AG04450 (cell line): ENCODE measurements at places on chromosomes 6 and 20.

GRCh38 chr6:88574031-88574430, 389.4 kb downstream of the RNGTT start:
- no peak for DNase-seq

DNA sequence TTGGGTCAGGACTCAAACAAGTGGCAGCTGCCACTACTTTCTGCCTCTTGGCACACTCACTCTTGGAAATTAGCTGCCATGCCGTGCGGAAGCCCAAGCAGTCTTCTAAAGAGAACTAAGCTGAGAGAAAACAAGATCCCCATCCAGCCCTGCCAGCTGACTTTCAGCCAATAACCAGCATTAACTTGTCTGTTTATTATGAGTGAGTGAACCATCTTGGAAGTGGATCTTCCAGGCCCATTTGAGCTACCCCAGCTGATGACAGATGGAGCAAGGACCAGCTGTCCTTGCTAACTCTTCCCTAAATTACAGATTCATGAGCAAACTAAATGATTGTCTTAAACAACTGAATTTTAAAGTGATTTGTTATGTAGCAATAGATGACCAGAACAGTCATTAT, 73.9 kb upstream of the RBM24 start:
- peak; percentile 23 for DNase-seq

DNA sequence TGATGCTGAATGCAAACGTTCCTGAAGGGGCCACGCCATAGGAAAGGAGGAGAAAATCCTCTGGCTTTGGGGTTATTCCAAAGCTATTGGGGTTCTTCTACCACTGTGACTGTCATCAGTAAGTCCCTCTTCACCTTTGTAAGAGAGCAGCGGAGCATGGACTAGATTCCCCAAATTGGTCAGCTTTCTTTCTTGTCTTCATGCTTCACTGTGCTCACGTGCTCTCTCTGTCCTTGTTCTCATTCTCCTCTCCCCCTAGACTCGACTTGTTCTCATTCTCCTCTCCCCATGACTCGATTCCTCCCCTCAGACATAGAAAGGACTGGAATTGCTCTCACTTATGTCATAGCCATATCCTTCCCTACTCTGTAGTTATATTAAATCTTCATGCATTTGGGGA, 54.8 kb upstream of the ADGRG6 start:
- no peak for DNase-seq

DNA sequence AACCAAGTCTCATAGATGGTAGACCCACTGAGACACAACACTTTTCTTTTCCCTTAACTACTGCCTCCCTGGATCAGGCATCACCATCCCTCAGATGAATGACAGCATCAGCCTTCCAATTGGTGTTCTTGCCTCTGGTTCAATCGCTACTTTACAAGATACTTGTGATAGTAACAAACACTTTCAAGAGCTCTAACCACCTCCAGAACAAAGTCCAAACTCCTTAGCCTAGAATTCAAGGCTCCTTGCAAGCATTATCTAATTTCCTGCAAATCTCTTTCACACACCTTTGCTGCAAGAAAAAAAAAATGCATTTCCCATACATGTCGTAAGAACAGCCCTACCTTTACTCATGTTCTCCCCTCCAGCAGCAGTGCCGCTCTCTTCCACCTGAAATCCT, 33.1 kb downstream of the RALGAPA2 start:
- no peak for DNase-seq

DNA sequence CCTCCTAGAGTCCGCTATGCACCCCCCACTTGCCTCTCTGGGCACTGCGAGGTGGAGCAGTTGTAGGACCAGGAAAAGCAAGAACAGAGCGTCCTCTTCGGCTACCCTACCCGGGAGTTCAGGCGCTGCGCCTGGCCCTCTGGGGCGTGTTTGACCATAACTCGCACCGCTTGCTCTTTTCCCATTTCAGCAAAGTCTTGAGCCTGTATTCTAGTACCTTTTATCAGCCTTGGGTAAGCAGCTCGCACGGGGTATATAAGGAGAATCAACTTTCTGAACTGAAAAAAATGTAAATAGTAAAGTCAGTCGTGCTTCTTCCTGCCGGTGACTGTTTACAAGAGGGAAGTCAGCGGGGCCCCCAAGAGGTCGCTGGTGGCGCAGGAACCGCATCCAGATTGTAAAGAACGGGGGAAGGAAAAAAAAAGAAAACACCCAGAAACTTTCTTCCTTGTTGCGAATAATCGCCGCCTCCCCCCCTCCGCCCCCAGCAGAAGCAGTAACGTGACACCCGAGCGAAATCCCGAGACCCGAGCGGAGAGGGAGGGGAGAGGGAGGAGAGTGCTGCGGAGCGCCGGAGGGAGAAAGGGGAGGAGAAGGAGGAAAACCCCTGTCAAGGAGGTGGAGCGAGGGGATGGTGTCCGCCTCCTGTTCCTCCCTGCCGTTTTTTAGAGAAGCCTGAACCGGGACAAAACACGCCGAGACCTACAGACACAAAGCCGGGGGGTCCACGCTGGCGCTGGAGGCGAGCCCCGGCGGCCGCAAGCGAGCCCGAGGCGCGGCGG, at the start of gene UST:
TSS of gene UST (plus strand) at position 668 of the 782 bp plus-strand sequence. CDS start 401 bp downstream, outside the sequence.
- DNase-seq = peak; percentile 92

DNA sequence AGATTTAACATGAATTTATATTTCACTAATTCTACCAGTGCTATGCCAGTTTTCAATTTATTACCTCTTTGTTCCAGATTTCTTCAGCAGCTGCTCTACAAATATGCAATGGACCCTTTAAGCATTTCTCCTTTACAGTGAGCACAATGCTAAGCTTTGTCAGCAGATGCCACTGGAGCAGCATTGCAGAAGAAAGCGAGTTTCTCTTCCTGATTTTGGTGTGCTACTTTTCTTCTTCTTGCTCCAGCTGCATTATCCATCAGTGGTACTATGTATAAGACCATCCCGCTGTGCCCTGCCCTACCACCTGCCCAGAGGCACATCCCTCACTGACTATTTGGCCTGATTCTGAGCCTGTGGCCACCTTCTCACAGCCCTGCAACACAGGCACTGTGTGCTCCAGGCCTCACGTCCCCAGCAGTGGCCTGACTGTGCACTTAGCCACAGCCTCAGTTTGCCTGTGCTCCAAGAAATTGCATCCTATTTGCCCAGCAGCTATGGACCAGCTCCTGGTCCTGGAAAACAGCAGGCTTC, 84.1 kb downstream of the TNFAIP3 start:
- no peak for DNase-seq

- no peak for DNase-seq
These were observed 32.3 kb downstream of the SYNJ2 start for GRCh38 chr6:158013904-158014504.

DNA sequence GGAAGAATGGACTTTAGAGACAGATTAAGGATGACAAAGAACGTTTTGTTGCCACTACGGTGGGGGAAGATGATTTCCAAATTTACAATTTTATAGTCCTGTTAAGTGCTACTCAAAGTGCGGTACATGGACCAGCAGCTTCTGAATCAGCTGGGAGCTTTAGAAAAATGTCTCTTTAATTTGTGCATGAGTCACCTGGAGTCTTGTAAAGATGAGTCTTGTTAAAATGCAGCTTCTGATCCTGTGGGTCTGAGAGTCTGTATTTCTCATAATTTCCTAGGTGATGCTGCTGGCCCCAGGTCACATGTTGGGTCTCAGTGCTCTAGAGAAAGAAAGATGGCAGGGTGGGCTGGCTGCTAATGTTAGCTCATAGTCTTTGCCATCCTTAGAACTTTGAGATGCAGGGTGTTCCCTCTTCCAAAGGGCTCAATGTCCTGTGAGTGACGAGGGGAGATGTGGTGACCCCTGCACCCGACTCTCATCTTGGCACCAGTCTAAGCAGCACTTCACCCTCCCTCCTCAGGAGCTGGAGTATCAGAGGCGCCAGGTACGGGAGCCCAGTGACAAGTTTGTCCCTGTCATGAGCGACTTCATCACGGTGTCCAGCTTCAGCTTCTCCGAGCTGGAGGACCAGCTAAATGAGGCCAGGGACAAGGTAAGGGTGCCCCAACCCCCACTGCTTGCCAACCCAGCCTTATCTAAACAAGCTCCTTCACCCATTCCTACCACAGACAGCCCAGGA, 34.5 kb downstream of the MOCS1 start:
- no peak for DNase-seq

DNA sequence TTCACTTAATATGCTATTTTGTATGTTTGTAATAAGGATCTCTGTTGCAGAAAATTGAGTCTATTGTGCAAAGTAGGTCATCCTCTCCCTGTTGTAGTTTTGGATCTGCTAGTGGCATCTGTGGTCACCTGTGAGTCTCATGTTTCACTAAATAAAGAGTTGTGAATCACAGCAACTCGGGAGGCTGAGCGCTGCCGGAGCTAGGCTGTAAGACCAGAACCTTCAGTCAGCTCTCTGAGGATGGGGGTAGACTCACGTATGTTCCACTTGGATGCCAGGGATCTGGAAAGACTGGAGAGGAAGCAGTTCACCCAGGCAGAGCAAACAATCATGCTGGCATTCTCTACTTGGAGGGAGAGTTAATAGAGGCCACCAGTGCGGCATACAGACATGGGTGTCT, 187.3 kb upstream of the FOXA2 start:
- DNase-seq = no peak

GRCh38 chr20:9040863-9041524, 27.9 kb upstream of the PLCB4 start:
- no peak for DNase-seq

DNA sequence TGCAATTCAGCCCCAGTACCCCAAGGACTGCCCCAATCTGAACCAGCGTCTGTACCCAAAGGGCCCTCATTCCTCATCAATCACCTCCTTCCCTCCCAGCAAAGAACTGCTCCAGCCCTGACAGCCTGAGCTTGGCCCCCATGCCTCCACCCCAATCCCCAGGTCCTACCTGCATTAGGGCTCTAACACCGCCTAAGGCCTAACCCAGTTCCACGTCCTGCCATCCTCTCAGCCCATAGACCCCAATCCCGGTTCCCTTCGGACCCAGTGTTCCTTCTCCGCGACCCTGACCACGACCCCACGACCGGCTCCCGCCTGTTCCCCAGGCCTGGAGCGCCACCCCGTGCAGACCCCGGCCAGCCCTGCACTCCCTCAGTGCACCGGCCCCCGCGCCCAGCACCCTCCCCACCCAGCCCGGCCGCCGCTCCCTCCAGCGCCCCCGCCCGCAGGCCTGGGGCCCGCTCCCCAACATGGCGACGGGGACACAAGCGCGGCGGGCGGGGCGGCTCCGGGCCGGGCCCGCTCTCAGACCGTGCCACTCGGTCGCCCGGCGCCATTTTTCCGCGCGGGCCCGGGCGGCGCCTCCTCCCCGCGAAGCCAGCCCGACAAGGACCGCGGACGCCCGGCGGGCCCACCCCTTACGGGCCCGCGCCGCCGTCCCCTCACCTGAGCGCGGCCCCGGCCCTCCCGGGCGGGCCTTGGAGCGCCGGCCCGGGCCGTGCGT, 483 bp downstream of the NCOA6 start:
- no peak for DNase-seq

GRCh38 chr6:76984572-76984971, 478.7 kb downstream of the HTR1B start:
- DNase-seq = no peak

DNA sequence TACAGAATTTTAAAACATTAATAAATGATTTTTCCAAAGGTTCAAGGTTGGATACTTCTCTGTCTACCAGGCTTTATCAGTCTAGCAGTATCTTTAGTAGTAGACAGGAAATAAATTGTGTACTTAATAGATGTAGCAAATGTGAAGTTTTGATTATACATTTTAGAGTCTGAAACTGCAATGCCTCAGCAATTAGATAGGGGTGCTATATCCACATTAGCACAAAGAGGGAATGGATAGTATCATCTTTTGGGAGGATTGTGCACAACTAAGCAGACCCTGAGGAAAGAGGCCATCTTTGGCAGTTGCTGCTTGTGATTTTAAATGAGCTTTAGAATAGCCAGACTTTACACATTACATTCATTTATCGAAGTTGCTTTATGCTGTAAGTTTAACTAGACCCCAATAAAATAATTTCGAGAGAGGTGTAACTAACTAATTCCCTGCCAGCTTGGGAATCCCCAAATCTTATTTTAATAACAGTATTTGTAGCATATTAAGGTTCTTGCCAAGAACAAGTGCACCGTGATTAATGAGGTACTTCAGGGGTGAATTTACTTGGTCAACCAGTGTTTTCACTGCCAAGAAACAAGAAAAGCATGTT, 2.8 kb downstream of the KCNQ5 start:
- no peak for DNase-seq

DNA sequence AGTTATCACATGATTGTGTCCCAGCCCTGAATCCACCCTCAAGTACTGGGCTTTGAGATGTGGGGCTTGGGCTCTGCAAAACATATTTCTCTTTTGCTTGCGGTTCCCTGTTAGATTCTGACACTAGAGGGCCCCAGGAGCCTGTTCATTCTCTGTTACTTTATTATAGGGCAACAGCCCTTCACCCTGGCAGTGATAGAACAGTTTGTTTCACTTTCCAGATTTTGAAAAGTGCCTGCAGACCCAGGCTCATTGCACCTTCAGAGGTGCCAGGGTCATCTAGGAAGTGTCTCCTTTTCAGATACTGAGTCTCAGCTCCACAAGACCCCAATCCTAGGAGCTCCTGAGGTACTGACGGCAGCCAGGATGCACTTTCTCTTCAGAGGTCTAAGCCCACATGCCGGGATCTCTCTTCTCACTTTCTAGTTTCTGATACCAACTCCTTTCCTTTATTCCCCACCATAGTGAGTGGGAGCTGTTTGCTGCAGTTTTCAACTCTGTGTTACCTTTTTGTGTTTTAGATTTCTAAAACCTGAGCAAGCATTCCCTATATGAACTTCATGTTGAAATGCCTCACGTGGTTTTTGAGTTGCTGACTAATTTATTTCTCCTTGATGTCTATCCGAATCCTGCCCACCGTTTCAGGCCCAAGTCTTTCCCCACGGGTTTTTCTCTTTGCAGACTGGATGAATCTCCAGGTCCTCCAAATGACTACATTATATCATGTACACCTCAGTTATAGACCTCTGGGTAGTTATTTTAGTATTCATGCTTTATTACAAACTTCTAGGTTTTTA, 10.9 kb downstream of the ABT1 start:
- DNase-seq = peak; percentile 24

DNA sequence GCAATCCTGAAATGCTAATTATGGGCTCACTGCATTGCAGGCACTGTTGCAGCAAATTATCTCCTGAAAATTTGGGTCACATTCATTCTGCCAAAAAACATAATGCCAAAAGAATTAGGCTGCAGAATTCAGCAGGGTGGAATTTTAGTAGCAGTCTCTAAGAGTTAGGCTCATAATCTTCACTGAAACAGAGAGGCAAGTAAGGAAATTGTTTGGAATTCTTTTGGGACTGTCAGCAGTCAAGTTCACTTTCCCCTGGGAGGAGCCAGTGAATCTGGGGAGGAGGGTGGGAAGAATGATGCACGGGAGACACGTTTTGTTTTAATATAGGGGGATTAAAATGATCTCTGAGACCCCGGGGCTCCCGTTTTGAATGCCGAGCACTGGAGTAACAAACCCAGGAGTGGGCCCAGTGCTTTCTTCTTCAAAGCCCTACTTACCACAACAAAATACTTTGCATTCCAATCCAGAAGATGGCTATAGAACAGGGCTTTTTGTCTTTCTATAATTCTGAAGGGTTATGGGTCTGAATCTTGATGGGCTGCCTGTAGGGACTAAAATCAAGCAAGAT, 44.7 kb downstream of the SOBP start:
- no peak for DNase-seq

DNA sequence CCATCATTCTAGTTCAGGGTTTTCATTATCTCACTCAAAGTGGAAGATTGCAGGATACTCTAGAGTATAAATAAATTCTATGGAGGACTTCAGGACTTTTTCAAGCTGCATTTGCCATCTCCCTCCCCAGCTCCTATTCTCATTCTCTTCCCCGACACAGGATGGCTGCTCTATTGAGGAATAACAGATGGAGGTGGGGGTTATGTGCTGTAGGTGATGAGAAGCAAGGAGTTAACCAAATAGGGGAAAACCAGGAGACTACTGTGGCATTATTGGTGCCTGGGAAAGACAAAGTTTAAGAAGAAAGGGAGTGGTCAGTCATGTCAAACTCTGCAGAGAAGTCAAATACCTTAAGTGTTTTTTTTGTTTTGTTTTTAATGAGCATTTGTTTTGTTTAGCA, 109.3 kb downstream of the GRIK2 start:
- no peak for DNase-seq
